Sciatic nerve (tissue), 2 donors: ENCODE measurements at places on chromosomes 5 and 9.

DNA sequence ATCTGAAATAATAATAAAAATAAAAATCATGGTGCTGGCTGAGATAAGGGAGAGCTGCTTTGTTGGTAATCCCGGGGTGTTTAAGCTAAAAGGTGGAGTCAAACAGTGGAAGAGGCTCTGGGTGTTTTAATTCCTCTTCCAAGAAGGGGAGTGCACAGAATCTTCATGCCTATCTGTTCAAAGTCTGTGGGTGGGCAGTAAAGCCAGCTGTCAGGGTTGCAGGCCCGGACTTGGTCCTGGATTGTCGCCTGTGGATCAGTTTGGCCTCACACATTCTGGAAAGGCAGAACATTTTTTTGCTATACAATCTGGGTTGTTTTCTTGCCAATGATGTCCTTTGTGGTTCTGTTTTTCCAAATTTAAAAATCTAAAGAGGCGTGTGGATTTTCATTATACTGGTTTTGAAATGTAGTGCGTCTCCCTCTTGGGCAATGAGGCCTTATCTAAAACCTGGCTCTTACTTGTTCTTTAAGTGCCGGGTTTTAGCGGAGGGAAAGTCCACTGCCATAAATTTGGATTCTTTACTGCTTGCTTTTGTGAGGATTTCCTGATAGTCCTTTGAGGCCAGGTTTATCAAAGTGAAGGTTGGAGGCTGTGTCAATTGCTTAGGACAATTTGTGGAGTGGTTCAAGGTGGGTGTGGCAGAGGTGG, 5.8 kb downstream of the ANKDD1B start:
- no peak for DNase-seq

- no peak for DNase-seq
Observed at GRCh38 chr9:6433410-6433809, 20.4 kb downstream of the UHRF2 start.

- no peak for DNase-seq
Observed at GRCh38 chr5:90402521-90403255, 6.9 kb downstream of the CETN3 start.

- DNase-seq, result no peak
Observed at GRCh38 chr9:3733039-3733408, 207.2 kb upstream of the RFX3 start.

- DNase-seq, result no peak
Observed at GRCh38 chr9:122200960-122201595, 27.7 kb downstream of the LHX6 start.

DNA sequence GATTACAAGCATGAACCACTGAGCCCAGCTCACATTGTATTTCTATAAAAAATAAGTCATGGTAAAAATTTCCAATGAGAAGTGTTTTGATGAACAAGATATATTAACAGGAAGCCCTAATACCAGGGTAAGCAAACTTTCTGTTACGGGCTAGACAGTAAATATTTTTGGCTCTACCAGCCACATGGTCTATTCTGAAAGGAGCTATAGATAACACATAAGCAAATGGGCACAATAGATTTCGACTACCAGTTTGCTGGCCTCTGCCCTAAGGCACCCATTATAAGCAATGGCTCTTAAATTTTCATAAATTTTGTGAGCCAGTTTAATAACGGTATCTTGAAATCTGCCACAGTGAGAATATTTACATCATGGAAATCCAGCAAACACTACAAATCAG, 8.1 kb downstream of the UBQLN1 start:
- DNase-seq, result no peak

DNA sequence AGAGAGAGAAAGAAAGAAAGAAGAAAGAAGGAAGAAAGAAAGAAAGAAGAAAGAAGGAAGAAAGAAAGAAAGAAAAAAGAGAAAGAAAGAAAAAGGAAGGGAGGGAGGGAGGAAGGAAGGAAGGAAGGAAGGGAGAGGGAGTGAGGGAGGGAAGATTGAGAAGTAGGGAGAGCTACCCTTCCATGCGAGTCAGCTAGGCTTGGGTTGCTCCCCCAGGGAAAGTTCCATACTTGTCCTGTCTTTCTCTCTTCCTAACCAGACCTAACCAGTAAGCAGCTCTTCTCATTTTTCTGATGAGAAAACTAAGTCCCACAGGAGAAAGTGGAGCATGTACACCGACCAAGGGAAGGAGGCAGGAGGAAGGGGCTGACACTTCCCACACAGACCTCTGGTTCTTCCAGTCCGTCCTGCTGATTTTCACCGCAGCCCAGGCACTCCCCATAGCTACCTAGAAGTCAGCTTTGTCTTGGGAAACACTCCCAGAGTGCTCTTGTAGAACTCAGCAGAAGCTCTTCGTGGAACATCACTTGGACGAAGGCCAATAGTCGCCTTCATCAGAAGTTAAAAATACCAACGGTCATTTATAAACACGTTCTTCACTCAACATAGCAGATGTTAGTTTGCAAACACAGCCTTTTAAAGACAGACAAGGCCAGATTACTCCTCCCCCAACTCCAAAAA, 29.0 kb upstream of the ENTREP1 start:
- no peak for DNase-seq

- DNase-seq, result no peak
Observed at GRCh38 chr5:29157975-29158374, 2035.5 kb upstream of the CDH6 start.

DNA sequence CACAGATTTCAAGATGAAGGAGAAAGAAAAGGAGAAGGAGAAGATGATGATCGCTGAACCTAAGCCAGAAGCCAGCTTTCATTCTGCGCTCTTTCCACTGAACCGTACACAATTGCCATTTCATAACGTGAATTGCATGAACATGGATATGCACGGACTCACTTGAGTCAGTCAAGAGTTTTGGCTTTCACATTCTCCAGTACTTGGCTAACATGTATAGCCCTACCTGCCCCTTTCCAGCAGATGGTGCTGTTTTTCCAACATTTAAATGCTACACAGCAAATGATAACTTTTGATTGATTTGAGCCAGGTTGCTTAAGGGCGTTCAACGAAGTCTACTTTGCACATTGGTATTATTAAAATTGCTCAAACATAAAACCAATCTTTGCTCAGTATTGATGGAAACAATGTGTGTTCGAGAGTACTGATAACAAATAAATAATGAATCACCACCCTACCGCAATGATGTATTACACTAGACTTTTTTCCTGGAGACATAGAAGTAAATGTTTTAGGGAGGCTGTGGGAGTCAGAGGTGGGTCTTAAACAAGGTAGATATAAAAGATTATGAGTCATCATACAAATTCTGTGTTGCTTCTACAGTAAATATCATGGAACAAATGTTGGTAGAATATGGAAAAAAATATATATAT, 196.4 kb downstream of the TRPM3 start:
- no peak for DNase-seq

DNA sequence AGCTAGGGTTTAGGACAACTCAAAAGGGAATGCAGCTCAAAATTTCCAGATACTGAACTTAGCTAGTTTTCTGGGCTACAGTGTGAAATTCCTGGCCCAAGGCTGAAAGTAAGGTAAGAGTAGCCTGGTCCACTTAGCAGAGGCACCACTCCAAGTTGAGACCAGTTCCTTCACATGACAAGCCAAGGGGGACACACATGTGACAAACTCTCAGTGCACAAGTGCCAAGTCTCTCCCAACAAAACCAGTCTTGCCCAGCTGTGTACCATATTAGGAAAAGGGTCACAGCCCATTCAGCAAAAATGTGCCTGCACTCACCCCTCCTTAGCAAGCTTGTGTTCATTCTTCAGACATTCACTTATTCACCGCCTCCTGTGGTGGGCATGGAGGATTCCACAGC, 27.8 kb downstream of the KLHL3 start:
- DNase-seq, result no peak

GRCh38 chr9:4515958-4516375, 25.7 kb downstream of the SLC1A1 start:
- no peak for DNase-seq

DNA sequence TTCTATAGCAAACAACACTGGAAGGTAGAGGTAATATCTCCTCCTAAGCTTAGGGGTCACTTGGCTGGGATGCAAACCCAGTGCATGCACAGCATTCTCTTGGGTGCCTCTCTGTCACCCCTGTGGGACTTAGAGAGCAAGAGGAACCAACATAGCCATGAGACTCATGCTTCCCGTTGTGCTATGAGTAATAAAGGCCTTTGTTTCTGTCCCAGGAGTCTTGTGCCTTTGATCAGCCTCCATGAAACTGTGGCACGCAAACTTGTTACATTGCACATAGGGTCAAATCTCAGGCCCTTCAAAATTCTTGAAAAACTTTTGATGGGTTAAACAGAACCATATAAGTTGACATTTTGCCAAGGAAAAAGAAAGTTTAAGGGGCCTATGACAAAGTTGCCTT, 272.8 kb downstream of the TAF11L14 start:
- DNase-seq, result no peak

- no peak for DNase-seq
Observed at GRCh38 chr9:132472199-132472598, 62.2 kb downstream of the CFAP77 start.

DNA sequence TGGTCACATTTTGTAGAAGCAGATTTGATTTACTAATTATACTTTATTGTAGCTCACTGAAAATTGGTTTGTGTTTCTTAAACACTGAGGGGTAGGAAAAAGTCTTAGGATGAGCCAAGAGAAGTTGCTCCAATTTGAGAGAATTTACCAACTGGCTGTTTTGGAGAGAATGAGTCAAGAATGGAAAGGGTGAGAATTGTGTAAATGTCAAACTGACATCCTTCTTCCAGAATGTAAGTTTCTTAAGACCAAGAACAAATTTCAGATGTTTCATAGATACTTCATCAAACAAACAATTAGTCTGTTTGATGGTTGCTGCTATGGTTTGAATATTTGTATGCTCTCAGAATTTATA, 106.2 kb upstream of the TXNDC8 start:
- no peak for DNase-seq
